ENCODE measurements at places on chromosomes 11 and 22. TPM values are rescaled to one million over a fixed set of nuclear protein-coding genes. Genes with fewer than 3 reads are reported as not detected.

DNA sequence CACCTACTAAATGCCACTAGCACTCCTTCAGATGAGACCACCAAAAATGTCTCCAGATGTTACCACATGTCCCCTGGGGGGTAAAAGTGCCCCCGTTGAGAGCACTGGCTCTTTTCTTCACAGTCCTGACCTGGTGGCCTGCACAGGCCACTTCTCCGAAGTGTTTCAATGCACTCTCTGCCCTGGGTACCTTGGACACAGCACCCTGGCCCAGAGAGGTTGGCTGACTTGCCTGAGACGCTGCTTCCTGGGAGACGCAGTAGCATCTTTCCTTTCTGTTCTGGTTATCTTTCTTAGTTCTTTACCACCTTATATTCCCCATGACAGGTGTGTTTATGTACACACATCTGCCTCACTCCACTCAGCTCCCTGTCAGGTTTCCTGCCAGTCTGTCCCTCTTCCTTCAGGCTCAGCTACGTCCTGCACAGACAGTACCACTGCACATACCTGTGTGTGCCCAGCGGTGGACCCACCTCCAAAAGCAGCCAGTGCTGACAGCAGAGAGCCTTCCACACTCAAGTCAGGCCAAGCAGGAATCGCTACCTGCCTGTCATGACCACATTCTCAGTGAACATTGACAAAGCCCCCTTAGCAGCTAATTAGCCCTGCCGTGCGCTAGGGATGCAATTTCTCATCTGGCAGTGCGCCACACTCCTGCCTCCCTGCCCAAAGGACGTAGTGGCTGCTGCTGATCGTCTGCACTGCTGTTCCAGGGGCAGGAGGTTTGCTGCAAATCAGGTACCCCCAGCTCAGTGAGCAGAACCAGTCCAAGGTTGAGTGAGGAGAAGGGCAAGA lies 39.0 kb downstream of the FAM83F start:
- DNase-seq = no peak

DNA sequence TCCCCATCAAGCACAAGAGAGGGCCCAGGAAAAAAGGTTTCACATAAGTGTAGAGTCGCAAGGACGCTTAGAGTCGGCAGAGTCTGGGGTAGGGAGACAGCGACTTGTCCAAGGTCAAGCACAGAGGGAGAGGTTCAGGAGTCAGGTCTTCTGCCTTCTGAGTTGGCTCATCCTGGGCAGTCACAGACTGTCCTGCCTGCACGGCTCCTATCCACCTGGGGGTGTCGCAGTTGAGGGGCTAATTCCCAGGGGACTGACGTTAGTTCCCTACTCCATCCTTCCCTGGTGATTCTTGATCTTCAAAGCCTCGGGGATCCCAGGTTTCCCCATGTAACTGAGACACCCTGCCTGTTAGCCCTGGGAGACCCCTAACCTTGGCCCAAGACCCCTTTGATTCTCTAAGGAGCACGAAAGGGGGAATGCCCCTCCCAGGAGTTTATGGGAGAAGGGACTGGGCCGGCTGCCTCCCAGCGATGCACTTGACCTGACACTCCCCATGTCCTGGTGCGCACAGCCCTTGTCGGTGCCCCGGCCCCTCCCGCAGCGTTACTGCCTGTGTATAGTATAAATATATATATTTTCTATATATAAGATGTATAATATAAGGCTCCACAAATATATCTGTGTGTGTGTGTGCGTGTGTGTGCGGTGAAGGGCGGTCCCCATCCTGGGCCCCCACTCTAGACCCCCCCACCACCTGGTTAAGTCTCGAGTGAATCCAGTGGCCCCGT lies 14.7 kb upstream of the TAB1 start:
- DNase-seq = peak; percentile 46

Gene TREH
- total RNA-seq = not detected

DNA sequence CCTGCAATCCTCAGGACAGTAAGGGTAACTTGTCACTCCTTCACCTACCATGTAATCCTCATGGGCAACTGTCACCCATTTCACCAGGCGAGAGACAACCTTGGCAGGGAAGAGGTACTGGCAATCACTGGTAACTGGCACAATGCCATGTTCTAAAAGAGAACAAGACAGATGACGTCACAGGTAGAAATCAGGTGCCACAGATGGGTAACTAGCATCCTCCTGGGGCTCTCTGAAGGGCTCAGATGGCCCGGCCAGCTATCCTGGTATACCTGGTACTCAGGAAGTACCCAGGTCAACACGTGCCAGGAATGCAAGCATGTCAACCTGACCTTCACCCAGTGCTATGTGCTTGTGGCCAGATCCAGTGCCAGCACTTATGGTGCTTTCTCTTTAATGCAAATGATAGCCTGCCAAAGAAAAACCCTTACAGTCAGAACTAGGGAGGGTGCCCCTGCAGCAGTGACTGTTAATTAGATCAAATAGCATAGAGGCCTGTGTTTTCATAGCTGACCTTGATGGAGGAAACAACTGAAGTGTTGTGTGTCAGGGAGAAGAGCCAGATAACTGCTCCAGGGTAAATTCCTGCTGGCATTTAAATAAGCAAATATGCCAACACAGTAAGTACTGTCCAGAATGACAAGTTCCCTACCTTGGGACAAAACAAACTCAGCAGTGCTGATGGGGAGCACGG lies 36.2 kb downstream of the THOC5 start:
- DNase-seq = no peak

DNA sequence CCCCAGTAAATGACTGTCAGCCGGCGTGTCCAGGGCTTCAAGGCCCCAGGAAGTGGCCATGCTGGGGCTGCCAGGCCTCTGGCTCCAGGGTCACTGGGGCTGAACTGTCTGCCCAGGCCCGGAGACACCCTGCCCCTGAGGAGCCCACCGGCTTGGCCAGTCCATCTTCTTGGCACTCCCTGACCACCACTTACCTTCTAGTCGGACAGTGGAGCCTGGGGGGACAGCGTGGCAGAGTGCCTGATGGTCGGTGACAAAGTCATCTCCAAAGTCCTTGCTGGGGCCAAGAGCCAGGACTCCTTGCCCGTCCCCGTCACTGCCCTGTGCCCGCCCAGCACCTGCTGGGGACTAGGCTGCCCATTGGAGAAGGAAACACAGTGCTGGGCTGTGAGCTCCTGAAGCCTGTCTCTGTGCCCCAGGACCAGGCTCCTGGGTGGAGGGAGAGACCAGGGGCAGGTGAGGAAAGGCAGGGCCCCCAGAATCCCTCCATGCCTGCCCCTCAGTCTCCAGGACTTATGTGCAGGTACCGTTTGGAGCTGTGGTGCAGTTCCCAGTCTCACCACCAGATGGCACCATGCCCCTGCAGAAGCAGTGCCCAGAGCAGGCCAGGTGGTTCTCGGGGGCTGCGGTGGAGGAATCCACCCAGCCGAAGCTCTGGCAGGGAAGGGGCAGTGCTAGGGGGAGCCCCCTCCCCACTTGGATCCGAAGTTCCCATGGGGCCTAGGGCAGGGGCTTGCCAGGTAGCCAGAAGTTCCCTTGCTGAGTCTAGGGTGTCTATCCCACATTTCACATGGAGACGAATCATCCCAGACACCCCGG lies 6.0 kb upstream of the CCDC188 start:
- peak; percentile 89 for DNase-seq

DNA sequence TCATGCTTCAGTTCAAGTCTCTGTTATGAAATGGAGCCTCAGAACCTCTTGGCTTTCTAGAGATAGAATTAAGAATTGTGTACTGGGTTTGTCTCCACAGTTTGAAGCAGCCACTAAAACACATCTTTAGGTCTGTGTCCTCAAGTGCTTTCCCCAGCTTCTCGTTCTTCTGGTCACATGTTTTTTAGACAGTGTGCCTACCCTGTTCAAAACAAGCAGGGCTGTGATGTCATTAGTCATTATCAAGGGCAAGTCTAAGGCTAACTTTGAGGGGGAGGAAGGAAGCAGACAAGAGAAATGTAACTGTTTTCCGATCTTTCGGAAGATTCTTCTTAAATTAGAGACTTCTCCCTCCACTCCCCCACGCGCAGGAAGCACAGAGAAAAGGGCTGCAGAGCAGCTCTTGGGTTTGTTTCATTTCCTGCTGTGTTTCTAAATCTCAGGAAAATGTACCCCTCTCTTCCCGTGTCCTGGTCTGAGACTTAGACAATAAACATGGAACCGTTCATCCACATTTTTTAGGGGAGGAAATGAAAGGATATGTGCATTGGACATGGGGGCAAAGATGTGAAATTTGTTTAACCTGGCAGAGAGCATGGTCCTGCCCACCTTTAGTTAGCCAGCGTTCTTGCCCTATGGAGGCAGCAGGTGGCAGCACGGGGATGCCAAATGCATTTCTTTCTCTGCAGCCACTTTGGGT lies 3.1 kb downstream of the AKIP1 start:
- peak; percentile 58 for DNase-seq

- DNase-seq = peak; percentile 22
Measured at GRCh38 chr11:128318856-128319474, 268.4 kb downstream of the ETS1 start.

- peak; percentile 84 for DNase-seq
Measured at GRCh38 chr22:28009272-28009827, 90.3 kb upstream of the PITPNB start.

GRCh38 chr11:110134110-110134509 lies 40.9 kb downstream of the ZC3H12C start:
- DNase-seq = peak; percentile 41

Gene RANGAP1
- total RNA-seq = 58.2 TPM

GRCh38 chr11:117076941-117077691 lies 21.1 kb downstream of the SIK3 start:
- DNase-seq = no peak

Gene CCDC87
- under 0.01 TPM for total RNA-seq

Gene LDHAL6A
- not detected for total RNA-seq

GRCh38 chr11:112504056-112504455 lies 243.4 kb upstream of the PLET1 start:
- DNase-seq = no peak

Gene C11orf68
- 10.2 TPM for total RNA-seq

GRCh38 chr11:32838505-32839274 lies 9.0 kb downstream of the PRRG4 start:
- DNase-seq = no peak

DNA sequence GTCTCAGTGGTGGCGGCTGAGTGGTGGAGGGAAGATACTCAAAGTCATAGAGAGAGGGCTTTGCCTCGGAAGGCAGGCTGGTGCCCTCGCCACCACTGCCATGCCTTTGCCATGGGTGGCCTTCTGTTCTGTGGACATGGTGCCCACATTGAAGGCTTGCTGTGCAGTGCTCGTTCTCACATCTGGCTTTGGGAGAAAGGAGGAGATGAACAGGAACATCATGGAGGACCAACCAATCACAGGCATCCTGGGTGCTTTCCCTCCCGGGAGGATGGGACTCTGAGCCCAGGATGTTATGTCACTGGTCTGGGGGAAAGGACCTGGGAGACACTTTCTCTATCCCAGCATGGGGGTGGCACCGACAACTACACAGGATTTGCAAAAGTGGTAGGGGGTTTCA lies 82.3 kb upstream of the NARS2 start:
- no peak for DNase-seq

GRCh38 chr22:33186816-33187215 lies 128.6 kb upstream of the SYN3 start:
- no peak for DNase-seq

GRCh38 chr11:83355391-83355790 lies 69.2 kb upstream of the CCDC90B start:
- DNase-seq = no peak

- DNase-seq = no peak
Measured at GRCh38 chr11:105701098-105701497, 91.2 kb downstream of the GRIA4 start.

Gene NUDT8
- 7.1 TPM for total RNA-seq

Gene ABCC8
- total RNA-seq = not detected

DNA sequence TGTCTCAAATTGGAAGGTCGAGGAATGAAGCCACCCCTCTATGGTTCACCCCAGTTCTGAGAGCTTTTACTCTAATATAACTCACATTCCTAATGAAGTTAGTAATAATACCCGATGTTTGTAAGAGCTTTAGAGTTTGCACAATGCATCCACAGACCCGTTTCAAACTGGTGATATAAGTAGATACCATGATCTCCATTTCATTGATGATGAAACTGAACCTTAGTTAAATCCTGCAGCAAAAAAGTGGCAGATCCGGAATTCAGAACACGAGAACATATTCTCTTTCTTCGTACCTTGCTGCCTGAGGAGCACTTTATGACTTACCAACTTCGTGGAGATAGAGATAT lies 757 bp upstream of the RBFOX2 start:
- DNase-seq = no peak

Gene THRSP
- total RNA-seq = not detected

DNA sequence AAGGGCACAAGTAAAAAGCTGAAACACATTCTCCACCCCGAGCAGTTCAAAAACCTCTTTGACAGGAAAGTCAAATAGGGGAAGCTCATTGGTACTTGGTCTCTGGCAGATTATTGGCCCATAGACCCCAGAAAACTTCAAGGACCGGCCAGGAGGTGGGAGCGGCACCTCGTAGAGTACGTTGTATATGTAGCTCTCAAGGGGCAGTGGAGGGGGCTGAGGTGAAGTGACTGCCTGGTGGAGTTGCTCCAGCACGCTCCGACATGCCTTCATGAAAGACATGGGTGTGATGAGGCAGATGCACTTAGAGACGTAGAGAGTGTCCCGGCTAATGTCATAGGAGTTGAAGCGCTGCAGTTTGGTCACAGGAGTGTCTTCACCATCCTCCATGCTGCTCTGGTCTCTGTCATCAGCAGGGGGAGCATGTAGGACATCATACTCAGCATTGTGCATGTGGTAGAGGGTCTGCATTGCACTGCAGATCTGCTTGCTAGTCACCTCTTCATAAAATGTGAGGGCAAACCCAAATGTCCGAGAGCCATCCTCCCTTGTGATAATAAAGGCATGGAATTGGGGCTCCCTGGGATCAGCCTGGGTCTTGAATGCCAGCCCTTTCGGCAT lies 61.3 kb downstream of the DENND5A start:
- DNase-seq = no peak

DNA sequence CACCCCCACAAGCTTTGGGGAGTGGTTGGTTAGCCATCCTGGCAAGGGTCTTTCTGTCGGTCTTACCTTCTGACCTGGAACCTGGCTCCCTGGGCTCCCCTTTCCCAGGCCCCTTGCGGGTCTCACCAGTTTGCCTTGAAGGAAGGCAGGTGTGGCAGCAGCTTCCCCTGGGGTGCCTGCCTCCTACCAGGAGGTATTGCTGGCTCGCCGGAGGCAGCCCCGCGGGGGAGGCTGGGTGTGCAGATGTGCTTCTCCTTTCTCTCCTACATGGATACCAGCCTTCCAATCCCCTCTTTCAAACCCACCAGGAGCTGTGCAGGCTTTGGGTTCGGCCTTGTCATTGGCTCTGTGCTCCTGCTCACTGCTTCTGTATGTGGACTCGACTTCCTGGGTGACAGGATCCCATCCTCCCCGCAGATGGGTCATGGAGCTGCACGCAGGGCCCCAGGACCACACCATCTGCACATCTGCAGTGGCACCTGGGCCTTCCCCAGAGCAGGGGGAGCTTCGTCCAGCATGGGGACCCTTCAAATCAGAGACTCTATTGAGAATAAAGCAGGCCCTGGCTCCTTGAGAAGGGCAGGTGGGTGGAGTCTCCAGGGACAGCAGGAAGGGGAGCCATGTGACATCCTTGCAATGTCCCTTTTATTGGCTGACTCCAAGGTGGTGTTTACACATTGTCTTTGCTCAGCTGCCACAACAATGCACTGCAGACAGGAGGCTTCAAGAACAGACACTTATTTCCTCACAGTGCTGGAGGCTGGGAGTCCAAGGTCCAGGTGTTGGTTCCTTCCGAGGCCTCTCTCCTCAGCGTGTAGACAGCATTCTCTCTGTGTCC lies 592.0 kb downstream of the BRD1 start:
- no peak for DNase-seq

- DNase-seq = no peak
Measured at GRCh38 chr11:108241330-108242037, 18.6 kb downstream of the ATM start.
